Stromal cell of bone marrow (primary cell): ENCODE measurements at places on chromosomes 4 and X.

DNA sequence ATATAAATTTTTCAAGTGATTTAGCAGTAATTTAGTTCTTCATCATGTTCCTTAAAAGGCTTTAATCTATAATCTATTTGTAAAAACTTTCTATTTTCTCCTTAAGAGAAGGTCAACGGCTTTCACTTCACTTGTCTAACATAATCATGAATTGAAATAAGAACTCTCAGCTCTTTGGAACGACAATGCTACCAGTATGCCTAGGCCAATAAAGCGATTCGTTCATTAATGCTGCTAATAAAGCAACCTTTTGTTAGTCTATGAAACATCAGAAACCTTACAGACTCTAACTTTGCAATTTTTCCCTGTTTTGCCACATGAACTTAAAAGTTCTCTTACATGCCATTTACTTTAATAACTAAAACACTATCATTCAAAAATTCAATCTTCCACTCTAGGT lies 47.6 kb downstream of the FBXW7 start:
- no peak for DNase-seq

- DNase-seq = no peak
Measured at GRCh38 chr4:89379511-89380044, 72.0 kb upstream of the GPRIN3 start.

GRCh38 chr4:9923195-9923812 lies 98.0 kb downstream of the SLC2A9 start:
- no peak for DNase-seq

- DNase-seq = no peak
Measured at GRCh38 chrX:100946299-100946927, 17.7 kb upstream of the XKRX start.

- no peak for DNase-seq
Measured at GRCh38 chr4:176741253-176741652, 51.5 kb downstream of the VEGFC start.

GRCh38 chrX:47576021-47576898 lies 6.0 kb upstream of the TIMP1 start:
- no peak for DNase-seq

DNA sequence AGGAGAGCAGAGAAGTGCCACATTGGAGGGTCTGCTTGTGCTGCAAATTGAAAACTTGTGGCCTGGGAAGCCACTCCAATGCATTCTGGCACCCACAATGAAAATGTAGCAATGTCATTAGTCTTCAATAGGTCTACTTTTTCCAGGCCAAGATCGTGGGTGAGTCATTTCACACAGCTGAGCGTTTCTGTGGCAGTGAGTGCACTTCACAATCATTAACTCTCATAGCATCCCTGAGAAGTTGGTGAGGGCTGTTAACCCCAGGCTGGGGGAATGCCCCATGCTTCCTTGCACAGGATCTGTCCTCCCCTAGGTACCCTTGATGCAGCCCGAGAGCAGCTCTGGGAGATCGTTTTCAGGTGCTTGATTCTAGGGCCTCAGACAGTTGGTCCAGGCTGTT lies 196.8 kb upstream of the ATP6AP2 start:
- DNase-seq = no peak
